ENCODE measurements at places on chromosomes 3 and 15.

GRCh38 chr3:88267441-88267840 is 117.7 kb downstream of the C3orf38 start:
- DNase-seq = no peak

- no peak for DNase-seq
These were observed 424.1 kb downstream of the ZNF385D start for GRCh38 chr3:21326704-21327475.

GRCh38 chr3:111963424-111963823 is 15.4 kb upstream of the ABHD10 start:
- no peak for DNase-seq

DNA sequence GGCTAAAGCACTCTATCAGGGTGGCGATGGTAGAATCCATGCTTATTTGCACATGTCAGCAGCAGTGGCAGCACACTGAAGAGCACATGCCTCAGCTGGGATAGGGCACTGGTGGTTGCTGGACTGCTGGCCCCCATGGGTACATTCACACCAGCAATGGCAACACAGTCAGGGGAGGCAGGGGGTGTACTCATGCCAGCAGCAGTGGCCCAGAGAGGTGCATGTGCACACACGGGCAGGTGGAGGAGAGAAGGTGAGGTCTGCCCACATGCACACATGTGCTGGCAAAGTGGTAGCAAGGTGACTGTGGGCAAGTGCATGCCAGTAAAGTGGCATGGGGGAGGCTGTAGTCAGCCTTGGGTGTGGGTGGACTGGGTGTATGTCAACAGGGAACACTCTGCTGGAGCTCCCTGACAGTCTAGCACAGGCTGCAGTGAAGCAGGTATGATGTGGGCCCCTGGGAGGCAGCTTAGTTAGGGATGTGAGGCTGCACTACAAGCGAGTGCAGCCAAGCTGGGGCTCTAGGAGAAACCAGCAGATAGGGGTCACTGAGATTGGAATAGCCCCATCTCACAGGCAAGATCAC is 53.9 kb upstream of the NPAP1 start:
- no peak for DNase-seq

GRCh38 chr15:98755138-98755537 is 106.8 kb downstream of the IGF1R start:
- DNase-seq = no peak

GRCh38 chr3:49519916-49520385 is 34.3 kb upstream of the BSN start:
- DNase-seq = no peak

- DNase-seq = no peak
These were observed 21.2 kb downstream of the CDCP1 start for GRCh38 chr3:45124956-45125355.

DNA sequence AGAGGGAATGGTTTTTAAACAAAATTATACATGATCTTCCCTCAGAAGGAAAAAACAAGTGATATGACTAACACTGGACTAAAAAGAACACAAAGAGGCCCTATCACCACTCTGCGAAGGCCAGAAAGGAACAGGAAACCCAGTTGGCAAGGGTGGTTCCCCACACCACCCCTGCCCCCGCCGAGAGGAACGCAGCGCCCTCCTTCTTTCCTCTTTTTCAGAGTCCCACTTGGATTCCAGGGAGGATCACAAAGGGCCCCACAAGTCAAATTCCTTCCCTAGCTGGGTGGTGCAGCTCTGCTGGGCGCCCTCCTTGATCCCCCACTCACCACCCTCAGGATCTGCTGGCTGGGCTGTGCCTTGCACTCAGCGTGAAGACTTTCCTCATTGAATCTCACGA is 29.8 kb downstream of the PLA1A start:
- no peak for DNase-seq

- no peak for DNase-seq
These were observed 62.9 kb upstream of the MCF2L2 start for GRCh38 chr3:183491109-183491922.
